ENCODE measurements at places on chromosomes 1 and 21.

DNA sequence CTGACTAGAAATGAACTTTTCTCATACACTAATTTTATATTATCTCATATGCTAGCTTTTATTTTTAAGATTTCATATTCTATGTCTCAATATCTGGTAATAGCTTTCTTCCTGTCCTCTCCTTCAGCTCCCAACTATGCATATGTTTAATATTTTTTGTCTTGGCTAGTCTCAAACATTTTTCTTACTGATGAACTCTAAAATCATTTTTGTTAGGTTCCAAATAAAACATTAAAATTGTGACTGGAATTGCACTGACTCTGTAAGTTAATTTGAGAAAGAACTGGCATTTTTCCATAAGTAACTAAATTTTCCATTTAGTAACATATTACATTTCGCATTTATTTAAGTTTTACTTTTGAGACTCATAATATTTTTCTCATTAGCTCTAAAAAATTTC is 368.5 kb upstream of the DPYD start:
- DNase-seq = no peak

DNA sequence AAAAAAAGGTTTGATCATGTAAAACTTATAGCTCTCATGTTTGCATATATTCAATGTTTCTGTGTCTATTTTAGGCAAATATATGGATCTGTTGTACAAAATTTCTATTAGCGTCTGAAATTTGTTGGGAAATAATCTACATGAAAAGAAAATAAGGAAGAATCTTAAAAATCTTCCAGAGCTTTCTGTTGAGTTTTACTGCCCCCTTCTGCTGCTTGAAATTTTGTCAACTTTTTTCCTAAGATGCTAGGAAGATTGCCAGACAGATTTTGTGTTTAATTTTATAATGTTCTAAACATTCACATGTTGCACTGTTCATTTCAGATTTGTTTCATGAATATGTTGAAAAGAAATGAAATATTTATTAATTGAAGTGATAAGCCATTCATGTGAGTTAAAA is 2.5 kb upstream of the PTGS2 start:
- DNase-seq = no peak

- DNase-seq = no peak
Observed at GRCh38 chr1:207911856-207912760, 1.2 kb upstream of the CD34 start.

DNA sequence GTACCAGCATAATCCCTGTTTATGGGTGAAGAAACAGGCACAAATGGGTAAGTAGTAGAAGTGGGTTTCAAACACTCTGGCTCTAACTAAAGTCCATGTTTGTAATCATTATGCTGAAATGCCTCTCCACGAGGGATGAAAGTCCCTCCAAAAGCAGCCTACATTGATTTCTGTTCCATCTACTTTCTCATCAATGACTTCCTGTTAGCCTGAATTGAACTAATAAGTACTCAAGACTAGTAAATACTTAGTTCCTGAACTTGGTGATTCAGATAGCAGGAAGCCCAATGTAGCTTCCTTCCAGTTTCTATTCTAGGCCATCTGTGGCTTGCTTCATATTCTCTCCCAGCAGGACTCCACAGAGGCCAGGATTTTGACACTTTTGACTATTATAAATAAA is 11.3 kb upstream of the BACH1 start:
- DNase-seq = no peak

DNA sequence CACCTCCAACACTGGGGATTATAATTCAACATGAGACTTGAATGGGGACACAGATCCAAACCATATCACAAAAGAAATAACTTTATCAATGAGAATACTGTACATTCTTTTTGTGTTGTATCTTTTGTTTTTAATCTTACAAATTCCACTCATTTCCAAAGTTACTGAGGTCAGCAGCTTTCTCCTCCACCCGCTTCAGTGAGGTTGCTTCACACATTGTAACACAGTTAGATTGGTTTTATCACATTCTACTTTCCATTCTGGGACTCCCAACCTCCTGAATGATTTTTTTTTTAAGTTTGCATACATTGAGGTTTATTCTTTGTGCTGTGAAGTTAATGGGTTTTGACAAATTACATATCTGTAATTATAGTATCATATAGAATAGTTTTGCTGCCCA is 43.8 kb downstream of the DDAH1 start:
- no peak for DNase-seq

- DNase-seq = no peak
Observed at GRCh38 chr1:12046749-12047119, 16.4 kb upstream of the TNFRSF8 start.

GRCh38 chr1:211493876-211494653 is 2.1 kb upstream of the RD3 start:
- DNase-seq = no peak

DNA sequence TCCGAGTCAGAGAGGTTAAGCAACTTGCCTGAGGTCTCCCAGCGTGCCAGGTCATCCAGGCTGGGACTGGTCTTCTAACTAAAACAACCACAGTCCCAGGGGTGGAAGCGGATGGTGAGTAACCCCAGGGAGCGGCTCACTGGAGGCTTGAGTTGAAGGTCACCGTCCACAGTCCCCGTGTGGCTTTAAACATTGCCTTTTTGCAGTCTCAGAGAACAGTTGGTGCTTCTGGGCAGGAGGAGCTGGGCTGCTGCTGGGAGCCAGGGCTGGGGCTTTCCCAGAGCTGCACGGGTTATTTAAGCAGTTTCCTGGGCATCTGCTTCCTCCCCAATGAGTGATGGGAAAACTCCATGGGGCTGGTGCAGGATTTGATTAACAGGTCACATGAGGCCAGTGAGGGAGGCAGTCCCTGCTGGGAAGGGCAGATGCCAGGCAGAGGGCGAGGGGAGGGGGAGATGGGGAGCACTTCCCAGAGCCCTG is 12.3 kb downstream of the ARHGEF10L start:
- DNase-seq = no peak

DNA sequence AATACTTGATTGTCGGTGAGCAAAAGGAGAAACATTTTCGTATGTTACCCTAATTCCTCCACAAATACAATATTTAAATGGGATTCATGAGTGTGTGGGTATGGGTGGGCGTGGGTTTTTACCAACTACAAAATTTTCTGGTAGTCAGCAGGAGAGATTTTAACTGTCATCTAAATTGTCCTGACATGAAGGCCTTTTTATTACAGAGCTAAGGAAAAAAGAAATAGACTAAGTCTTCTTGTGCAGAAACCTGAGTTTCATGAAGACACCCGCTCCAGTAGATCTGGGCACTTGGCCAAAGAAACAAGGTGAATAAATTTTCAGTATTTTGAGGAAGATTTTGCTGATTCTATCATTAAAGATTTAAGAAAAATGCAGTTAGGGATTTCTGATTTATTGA is 752 bp downstream of the RGS18 start:
- no peak for DNase-seq

DNA sequence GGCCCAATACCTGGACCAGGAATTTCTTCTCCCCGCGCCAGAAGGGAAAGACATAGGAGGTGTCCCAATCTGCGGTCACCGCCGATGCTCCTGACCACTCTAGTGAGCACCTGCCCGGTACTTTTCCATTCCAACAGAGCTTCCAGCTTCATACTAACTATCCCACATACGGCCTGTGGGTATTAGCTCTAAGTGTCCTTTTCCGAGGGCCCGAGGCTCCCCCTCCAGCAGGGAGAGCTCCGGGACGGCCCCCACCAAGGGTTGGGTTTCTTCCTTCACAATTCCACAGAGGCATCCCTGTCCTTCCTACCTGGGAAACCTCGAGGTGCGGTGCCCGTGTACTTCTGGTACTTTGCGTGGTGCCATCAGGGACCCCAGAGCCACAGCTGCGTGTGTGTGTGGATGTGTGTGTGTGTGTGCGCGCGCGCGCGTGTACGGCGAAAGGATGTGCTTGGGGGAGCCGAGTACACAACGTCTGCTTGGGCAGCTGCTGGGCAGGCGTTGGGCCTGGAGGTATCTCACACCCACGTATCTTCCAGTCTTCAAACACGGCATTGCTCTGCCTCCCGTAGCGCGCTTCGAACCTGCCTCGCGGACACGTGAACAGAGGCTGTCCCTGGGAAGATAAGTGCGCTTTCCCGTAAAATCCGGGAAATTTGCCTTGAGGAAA is 2.4 kb upstream of the SIM2 start:
- DNase-seq = no peak

- no peak for DNase-seq
Observed at GRCh38 chr1:23923592-23924499, 10.7 kb upstream of the CNR2 start.

DNA sequence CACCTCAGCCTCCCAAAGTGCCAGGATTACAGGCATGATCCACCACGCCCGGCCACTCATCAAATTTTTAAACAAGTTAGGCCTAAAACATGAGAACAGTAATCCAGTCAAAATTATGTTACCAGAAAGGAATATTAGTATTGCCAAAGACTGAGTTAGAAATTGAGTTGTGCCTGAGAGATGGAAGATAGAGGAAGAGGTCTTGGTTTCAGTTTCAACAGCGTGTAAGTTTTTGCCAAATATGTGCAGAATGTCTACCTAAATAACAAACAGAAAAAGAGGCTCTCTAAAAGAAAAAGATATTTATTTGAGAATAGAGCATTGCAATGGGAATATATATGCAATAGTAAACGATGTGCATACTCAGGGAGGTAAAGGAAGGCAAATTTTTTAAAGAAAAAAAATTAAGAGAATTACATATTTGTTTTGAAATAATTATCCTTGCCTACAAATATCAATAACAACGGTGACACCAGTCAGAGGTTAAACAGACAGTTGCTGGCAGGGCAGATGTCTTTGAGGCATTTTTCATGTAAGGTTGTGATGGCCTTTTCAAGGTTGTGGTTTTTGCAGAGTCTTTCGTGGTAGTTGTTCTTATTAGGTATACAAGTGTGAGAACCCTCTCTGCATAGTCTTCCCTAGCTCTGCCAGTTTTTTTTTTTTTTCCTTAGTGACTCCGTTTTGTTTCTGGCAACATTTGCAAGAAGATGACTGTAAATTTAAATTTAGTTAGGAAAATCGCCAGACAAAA is 2.2 kb upstream of the CD1B start:
- DNase-seq = no peak

DNA sequence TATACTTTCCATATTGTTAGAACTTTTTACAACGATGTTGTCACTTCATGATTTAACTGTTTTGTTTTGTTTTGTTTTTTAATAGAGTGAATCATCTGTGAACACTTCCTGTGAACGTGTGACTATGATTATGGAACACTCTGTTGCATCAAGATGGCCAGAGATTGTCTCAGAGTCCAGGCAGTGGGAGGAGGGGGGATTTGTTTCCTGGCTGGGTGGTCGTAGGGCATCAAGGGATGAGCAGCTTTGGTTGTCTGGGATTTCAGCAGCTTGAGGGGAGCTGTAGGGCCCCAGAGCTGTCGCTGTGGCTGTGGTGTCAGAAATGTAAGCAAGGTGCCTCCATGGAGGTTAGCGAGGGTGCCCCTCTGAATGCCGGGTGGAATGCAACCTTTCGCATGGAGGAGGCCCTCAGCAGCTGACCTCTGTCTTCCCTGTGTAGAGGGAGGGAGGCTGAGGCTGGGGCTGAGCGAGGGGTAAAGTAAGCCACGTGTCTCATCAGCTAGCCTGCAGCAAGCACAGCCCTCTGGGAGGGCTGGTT is 21.4 kb downstream of the NEK2 start:
- DNase-seq = no peak

DNA sequence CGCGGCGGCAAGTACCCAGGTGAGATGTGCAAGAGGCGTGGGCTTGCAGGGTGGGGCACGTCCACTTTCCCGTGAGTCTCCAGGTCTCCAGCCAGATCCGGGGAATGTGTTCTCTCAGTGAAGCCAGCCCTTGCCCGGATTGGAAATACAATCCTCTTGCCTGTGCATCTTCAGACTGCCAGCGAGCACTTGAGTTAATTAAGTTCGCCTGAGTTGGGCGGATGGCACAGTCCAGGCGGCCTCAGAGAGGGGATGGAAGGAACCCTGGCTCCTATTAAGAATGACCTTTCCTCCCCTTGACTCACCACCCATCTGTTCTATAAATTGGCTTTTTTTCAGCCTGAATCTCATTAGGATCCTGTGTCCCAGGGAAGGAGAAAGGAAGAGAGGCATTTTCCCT is 33.3 kb upstream of the CNTN2 start:
- no peak for DNase-seq

GRCh38 chr1:154398678-154399077 is 6.5 kb upstream of the IL6R start:
- no peak for DNase-seq

DNA sequence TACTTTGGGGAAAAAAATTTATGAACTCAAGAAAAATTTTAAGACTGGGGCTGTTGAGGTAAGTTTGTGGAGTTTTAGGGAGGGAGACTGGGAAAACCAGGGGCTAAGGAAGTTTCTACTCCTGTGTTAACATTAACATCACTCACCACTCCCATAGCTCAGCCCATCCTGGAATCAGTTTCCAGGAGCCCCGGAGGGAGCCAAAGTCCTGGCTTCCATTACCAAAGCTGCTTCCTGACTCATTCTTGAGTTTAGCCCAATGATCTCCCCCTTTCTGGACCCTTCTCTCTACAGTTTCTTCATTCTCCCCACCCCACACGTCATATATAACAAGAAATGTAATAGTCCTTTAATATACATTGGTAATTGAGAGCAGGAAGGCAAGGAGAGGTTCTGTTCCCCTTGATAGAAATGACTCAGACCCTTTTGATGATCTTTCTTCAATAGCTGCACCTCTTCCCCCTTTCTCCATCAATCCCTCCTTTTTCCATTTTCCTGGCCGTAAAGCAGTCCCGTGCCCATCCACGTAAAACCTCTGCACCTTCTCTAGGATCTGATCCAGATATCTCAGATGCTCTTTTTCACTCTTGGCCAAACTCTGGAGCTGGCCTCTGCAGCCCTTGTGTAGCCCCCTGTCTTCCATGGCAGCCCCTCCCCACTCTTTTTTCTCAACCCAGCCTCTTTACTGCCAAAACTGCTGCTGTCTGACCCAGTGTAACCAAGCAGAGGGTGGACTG is 4.6 kb upstream of the PIAS3 start:
- DNase-seq = no peak

DNA sequence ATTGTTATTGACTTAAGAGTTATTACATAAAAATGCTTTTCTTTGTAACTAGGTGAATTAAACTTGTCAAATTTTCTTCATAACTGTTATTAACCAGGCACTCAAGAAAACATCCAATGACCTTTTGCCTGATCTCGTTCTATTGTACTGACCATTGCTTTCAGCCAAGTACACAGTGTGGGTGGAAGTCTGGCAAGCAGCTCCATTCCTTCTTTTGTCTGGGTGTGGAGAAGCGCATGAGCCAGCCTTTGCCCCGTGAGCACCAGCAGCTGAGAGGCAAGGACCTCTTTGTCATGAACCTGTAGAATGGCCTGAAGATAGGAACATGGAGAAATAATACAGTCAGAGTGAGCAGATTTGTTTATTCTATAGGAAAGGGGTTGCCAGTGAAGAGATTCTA is 57.5 kb downstream of the IARS2 start:
- DNase-seq = no peak

- DNase-seq = peak; percentile 51
Observed at GRCh38 chr1:23343221-23344110, 618 bp downstream of the HNRNPR start.

All from stimulated activated CD4-positive, alpha-beta T cell treated with anti-CD3 and anti-CD28 coated beads, Interleukin-1b, Interleukin-23, amount 100 ng/mL, for 24 hours (primary cell).